ENCODE measurements at places on chromosomes 4 and X.

DNA sequence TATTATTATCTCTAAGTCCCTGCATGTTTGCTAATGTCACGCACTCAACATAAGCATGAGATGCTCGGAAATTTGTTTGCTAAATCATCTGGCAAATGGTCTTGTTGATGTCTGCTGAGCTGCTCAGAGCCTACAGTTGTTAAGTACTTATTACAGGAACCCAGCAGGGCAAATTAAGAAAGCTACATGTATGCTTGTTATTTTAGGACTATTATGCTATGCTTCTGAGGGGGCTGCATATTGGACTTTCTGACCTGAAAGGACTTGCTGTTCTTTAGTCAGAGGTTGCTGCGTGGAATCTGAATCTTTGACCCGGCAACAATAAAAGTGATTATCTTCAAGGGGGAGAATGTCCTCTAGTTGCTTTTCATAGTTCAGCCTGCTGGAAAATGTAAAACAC is 36.3 kb upstream of the TENM3 start:
- DNase-seq = no peak

- DNase-seq = no peak
Observed at GRCh38 chr4:149933120-149933519, 117.5 kb upstream of the IQCM start.

- no peak for DNase-seq
Observed at GRCh38 chr4:105455998-105456397, 17.9 kb downstream of the PPA2 start.

- DNase-seq = no peak
Observed at GRCh38 chr4:141957416-141957815, 321.0 kb downstream of the IL15 start.

DNA sequence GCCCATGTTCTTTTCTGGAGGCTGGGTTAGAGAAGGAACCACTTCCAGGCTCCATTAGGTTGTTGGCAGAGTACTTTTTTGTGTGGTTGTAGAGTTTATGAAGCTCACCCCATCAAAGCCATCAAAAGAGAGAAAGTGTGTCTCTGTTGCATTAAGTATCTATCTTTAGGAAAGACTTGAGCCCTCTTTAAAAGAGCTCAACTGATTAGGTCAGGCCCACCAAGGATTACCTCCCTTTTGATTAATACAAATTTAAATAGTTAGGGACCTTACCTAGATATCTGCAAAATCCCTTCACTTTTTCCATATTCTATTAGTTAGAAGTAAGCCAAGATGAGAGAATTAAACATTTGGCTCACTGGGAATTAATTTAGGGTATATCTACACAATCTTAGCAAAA is 460.4 kb downstream of the PPARGC1A start:
- DNase-seq = no peak

DNA sequence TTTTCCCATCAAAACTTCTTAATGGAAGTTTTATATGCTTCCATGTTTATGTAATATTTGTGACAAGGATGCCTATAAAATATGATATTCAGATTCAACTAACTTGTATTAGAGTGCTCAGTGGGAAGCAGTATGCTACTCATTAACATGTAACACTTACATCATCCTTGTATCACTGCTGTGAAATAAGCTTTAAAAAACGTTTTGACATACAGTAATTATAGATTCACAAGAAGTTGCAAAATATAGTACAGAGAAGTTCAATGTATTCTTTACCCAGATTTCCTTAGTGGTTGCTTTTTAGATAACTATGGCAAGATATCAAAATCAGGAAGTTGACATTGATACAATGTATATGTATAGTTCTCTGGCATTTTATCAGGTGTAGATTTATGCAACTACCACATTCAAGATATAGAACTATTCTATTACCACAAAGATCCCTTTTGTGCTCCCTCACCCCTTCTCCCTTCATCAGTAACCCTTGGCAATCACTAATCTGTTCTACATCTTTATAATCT is 56.3 kb downstream of the DTHD1 start:
- DNase-seq = no peak

- no peak for DNase-seq
Observed at GRCh38 chrX:124212622-124213021, 119.8 kb upstream of the TEX13D start.

DNA sequence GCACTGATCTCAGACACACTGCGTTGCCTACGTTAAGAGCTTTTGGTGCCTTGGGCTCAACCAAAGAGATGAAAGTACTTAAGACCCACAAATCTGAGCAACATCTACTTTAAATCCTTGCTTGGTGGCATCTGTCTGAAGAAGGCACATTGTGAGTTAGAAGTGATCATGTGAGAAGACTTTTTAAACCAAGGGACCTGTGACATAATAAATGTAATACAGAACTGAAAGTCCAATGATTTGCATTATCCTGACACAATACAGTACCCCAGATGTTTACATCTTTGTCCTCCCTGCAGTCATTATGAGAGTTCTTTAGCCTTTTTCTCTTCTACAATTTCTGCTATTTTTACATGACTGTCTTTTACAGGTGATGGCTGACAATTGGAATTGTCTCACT is 96.7 kb upstream of the FTHL17 start:
- DNase-seq = no peak

DNA sequence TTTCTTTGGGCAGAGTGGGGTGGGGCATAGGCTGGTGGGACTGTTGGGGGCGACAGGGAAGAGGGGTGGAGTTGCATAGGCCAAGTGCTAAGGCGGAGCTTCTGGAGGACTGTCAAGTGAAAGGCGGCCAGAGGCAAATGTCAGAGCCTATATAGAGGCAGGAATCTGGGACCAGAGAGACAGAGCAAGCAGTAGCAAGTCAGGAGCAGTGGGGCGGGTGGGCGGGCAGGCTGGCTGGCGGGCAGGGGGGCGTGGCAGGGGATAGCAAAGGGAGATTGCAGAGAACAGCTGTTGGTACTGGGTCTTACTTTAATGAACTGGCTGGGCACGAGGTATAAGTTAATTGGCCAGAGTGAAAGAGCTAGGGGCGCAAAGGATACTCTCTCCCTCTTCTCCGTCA is 89.8 kb downstream of the RTL9 start:
- no peak for DNase-seq

DNA sequence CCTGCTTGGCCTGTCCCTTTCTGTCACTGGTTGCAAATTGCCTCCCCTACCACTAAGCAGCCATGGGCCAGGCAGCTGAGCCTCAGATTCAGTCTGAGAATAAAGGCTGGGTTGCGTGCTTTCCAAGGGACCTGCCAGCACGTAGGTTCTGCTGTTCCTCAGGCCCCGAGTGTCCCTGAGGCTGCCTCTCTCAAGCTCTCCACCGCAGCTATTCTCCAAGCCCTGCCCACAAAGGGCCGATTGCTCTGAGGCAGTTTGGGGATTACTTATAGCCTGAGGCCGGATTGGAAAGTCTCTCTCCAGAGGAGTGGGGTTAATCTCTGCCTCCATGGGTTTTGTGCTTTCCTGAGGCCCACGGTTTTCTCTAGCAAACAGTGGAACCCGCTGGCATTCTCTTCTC is 590.7 kb downstream of the BCOR start:
- no peak for DNase-seq

GRCh38 chr4:184402239-184402638 is 72.1 kb downstream of the IRF2 start:
- no peak for DNase-seq

GRCh38 chrX:130676861-130677260 is 226.1 kb downstream of the ENOX2 start:
- no peak for DNase-seq

DNA sequence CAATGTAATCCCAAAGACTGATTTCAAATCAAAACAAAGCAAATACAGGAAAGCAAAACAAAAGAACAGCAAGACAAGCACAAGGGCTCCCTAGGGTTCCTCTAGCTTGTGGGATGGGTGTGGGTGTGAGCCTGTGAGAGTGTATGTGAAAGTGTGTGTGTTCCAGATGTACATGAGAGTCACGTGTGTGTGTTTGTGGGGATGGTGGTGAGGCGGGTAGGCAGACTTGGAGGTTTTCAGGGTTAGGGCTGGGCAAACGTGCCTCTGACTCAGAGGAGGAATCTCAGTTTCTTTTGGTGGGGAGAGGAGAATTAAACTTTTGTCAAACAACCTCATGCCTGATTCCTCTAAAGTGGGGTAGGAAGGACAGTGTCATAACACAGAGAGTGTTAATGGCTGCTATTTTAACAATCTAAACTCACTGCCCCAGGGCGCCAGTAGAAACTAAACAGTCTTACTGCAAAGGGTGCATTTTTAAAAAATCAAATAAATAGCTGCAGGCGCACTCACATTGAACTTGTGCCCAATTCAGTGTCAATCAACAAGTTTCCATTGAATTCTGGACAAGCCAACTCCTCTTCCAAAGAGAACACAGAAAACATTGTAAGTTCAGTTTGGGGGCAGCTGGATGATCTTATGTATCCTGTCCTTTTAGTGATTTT is 51.8 kb downstream of the CHRDL1 start:
- DNase-seq = no peak

DNA sequence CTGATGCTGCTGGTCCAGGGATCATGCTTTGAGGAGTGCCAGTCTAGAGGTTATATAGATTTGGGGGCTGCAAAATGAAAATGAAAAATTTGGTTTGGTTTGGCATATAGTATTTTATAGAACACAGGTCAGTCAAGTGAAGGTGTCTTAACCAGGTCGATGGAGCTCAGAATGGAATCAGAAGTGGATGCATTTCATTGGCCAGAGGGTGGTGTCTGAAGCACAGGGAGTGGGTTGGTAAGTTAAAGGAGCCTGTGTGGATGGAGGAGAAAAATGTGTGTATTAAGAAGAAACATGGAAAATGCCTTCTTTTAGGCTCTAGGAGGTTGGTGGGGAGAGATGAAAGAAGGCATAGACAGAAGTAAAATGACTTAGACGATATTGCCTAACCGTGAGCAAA is 8.6 kb downstream of the GALNT7 start:
- no peak for DNase-seq

DNA sequence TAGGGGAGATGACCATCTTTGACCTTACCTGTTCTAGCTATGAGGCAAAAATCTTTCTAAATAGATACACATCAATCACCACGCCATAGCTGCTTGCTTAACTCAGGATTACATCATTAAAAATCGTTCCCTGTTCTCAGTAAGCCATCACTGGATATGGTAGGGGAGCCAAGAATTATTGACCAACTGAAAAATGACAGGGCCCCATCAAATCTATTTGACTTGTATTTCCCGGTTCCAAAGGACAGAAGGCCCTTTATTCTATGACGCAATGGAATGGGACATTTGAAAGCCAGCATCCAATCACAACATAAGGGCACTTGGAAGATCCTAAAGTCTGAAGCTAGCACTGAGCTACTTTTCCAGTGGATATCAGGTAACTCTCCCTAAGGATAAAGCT is 75.6 kb upstream of the NOCT start:
- no peak for DNase-seq

- no peak for DNase-seq
Observed at GRCh38 chr4:156803056-156803455, 168.5 kb downstream of the PDGFC start.

DNA sequence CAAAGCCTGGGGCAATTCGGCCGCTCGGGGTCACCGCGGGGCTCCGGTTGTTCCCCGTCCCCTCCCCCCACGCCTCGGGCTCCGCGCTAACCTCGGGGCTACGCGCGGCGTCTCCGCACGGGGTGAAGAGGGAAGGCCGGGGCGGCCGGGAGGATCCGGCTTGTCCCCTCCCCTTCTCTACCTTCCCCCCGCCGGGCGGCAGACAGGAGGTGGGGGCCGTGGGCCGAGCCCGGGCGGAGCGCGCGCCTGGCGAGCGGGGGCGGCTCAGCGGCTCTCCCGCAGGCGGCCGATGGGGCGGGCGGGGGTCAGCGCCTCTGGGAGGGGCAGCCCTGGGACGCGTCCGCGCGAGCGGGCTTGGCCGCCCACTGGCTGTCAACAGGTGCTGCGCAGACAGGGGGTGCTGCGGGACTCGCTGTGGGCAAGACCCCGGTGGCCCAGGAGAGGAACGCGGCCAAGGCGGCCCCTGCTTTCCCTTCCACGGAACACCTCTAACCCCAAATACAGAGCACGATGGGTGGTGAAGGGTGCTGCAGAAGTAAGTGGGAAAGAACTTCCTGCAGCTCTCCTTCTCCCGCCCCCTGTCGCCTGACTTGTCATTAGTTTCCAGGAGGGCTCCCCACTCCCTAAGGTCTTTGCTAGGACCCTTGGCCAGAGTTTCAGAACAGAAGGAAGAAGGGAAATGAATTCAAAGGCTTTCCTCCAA is at the start of gene PDGFC:
TSS of gene PDGFC (minus strand) at position 124 of the 703 bp plus-strand sequence. CDS start 896 bp downstream, outside the sequence.
- DNase-seq = no peak

DNA sequence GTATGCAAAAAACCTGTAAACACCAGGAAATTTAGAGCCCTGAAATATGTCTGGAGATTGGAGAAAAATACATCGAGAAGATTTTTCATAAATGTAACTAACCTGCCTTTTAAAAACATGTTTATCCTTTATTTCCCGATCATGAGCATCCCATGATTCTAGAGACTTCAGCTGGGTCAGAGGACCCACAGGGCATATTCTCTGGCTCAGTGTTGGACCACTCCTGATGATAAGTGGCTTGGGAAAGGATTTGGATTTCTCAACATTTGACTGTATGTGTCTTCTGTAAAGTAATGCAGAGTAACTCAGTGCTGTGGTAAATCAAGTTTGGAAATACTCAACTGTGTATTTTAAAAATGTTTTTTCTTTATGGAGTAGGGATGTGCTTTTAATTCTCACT is 40.0 kb upstream of the ANK2 start:
- no peak for DNase-seq

DNA sequence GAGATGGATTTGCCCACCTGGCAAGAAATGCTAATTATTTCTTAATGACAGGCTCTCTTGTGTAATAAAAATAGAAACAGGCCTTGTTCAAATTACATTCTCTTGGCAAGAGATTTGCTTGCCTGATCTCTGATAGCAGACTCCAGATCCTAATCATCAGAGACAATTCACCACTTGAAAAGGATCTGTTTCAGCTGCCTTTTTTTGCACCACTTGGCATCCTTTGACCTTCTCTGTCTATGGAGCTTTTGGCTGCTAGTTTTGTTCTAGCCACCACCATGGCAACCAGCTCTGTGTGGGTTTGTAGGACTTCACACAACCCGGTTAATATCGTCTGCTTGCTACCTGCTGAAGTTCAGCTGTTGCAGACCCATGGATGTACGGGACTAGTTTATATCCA is 241.1 kb upstream of the TLL1 start:
- no peak for DNase-seq

DNA sequence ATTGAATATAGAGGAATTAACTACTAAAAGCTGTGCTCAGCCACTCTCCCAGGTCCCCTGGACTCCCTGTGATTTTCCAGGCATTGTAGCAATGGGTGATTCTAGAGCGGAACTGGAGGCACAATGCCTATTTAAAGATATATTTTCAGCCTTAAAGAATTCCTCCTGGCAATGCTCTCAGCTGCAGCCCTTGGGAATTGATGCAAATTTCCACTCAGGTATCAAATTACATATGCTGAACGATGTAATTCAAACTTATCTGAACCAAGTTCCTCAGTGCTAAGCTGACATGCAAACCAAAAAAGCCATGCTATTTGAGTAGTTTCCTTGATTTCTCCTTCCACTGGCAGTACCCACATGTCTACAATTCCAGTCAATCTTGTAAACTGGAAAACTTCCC is 86.3 kb upstream of the GABRA3 start:
- DNase-seq = no peak

DNA sequence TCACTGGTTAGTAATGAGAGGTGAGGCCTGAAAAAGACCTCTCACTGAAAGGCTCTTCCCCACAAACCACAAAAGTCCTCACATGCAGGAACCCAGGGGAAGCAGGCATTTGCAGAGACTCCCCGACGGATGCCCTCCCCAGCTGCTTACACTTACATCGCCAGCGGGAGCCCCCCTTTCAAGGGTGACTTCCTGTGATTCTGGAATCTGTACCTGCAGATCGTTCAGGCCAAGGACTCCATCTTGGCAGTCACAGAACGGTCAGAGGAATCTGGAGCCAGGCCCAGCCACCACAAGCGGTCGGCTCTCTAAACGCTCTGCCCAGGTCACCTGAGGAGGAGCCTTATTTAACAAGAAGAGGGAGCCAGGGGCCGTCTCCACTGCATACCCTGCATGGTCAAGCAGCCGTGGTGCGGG is 71.3 kb upstream of the STS start:
- DNase-seq = no peak
